A172 (cell line): ENCODE measurements at places on chromosomes 1 and 21. TPM values are rescaled to one million over a fixed set of nuclear protein-coding genes. Genes with fewer than 3 reads are reported as not detected.

- peak; percentile 82 for DNase-seq
These were observed 105.9 kb downstream of the LAMC2 start for GRCh38 chr1:183291802-183292514.

DNA sequence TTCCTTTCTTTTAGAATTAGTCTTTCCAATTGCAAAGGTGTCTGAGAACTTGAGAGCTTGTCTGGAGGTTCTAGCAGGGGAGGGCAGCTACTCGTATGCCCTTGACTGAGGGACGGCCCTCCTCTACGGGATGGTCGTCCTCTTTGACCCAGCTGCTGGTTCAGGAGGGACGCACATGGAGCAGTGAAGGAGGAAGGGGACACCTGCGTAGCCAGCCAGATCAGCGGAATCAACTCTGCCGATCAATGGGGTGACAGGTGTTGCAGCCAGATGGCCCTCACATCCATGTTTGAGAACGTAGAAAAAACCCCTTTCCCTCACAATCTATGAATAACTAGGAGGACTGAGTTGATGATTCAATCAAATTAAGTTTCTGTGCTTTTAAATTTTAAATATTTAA lies 15.7 kb upstream of the A3GALT2 start:
- DNase-seq: no peak

DNA sequence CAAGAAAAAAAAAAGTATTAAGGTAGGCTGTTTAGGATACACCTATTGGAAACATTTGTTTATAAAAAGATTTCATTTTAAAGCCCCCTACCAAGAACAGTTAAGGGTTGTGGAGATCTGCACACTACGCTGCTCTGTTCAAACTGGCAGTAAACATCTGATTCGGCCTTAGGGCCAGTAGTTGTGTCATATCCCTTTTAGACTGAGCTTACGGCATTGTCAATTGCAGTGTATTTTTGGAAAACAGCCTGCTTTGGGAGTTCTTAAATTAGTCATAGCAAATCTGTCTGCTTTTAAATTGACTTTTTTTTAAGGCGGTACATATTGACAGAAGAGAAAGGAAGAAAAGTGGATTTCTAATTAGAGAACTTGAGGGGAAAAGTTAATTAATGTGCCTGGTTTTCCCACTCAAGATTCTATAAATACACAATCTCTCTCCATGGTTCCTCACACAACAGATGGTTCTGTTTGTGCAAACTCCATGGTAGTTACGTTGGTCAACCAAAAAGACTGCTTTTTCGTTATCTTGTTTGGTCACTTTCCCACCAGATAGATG lies 1.7 kb upstream of the ELK4 start:
- no peak for DNase-seq

DNA sequence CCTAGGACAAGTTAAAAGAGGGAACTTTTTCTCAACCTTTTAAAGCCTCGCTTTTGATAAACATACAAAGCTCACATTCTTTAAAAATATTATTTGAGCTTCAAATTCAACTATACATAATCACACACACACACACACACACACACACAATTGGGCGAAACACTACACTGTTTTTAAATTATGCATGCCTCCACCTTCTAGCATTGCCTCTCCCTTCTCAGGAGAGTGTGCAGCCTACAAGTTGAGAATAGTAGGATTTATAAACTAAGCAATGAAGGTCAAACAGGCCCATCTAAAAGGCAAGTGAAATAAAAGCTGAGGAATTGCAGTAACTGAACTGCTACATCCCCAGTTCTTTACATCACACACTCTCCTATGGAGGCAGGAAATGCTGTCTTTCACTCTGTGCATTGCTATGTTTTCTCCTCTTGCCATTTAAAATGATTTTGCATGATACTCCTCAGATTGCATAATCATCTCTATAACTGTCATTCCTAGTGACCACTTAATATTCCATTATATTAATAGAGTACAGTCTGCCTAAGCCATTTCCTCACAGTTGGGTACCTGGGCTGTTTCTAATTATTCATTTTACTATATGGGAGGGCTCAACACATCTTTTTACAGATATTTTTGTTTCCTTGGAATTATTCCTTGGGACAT lies 92.5 kb upstream of the KCNE2 start:
- no peak for DNase-seq

DNA sequence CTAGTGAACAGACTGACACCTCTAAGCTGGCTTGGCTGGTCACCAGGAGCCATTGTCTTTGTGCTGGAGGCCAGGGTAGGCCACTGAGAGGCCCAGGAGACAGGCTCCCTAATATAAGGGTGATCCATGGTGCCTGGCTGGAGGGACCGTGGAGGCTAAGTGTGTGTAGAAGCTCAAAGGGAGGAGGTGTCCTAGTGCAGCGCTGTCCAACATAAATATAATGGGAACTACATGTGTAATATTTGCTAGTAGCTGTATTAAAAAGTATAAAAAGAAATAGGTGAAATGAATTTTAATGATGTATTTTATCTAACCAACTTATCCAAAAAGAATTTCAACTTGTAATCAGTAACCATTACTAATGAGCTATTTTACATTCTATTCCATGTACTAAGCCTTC lies 35.0 kb downstream of the SOX13 start:
- DNase-seq: no peak

DNA sequence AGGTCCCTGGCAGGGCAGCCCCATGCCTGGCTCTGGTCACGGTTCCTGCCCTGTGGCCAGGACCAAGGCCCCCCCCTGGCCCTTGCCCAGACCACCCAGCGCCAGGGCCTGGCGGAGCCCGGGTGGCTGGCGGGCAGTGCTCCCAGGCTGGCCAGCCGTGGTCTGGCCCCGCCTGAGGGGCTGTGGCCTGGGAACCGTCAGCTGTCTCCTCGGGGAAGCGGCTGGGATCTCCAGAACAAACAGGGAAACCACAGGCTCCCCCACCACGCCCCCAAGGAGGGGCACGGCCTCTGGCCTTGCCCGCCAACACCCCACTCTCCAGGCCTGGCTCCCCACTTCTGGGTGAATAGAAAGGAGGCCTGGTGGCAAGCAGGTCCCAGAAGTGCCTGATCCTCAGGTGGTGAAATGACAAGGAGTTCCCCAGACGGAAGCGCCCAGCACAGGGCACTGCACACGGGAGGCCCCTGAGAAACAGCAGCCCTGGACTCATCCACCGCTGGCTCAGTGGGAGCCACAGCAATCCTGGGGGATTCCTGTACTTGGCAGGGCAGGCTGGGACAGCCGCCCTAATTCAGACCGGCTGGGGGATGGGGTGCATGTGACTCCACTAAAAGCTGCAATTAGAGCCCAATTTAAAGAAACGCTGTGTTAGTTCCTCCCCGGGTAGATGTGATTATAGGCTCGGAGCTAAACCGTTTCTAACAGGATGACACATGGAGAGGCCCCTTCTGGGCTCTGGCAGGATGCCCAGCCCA lies 78.9 kb downstream of the RAP1GAP start:
- DNase-seq: no peak

Gene PLCH2
- 0.05 TPM in 1 of 2 replicates, not detected in the other for total RNA-seq

Gene RPE65
- not detected in 2 replicates for total RNA-seq

Gene OPRD1
- total RNA-seq: not detected in 2 replicates

Gene COL16A1
- 12.7 and 26.2 TPM in 2 replicates for total RNA-seq

Gene C1orf226
- 1.9 and 2.9 TPM in 2 replicates for total RNA-seq

Gene CBS
- total RNA-seq: 26.4 and 29.0 TPM in 2 replicates

Gene DCST2
- 0.90 TPM in 1 of 2 replicates, not detected in the other for total RNA-seq
